Activated T-cell treated with anti-CD3 and anti-CD28 coated beads, Interleukin-2, amount 50 U/mL, for 1 hour (primary cell): ENCODE measurements at places on chromosomes 6 and 20.

DNA sequence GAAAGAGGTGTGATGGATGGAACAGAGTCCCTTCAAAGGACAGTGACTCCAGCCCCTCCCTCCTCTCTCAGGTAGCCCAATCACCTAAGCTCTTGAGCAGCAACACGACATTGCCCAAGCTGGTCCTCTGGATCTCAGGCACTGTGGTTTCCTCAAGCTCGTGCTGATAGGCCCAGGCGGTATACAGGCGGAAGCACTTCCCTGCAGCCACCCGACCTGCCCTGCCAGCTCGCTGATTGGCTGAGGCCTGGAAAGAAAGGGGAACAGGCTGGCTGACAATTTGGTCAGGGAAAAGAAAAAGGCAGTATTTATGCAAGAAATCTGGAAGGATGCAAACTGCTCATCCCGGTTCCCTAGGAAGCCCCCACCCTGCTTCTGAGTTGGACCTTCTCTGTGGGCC is 9.6 kb downstream of the C6orf136 start:
- no peak for DNase-seq

DNA sequence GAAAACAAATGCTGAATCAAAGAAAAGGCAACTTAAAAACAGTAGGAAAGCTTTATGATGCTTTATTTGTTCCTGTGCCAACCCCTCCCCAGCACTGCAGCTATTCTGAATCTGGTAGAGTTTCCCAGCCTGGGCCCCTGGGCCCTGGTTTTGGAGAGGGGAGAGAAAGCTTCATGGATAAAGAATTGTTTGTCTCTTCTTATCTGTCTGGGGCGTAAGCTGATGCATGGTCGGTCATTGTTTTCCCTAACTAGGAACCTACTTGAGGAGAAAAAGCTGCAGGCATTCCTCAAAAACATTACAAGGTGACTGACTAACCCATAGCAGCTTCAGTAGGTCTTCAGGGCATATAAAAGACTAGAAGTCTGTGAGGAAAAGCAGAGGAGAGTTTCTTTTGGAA is 758.1 kb upstream of the EPHA7 start:
- DNase-seq, result no peak

GRCh38 chr20:63782051-63782471 is 42.5 kb downstream of the SLC2A4RG start:
- peak; percentile 69 for DNase-seq

- no peak for DNase-seq
Measured at GRCh38 chr6:128062882-128063603, 162.2 kb upstream of the THEMIS start.

DNA sequence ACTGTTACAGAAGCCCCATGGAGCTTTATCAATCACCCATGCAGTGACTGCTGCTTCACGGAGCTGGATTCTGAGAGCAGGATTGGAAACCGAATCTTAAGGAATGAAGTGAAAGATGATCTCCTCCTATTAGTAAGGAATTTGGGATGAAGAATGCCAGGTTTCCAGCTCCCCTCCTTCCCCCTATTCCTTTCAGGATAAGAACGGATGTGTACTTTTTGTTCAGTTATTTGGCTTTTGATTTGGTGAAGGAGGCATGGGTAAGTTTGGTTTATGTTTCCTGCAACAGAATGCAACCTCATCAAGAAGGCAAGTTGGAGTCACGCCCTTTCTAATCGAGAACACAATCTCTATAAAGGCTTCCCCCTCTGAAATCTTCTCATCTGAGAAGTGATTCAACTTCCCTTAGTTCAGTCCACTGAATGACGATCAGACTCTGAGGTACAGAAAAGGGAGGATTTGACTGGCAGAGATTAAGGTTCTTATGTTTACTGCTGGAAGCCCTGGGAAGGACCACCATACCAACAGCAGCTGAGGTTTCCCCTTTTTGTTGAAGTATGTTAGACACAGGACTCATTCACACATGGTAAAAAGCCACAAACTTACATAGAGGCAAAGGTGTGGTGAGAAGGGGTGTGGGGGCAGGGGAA is 5.5 kb downstream of the ELMO2 start:
- DNase-seq, result no peak

DNA sequence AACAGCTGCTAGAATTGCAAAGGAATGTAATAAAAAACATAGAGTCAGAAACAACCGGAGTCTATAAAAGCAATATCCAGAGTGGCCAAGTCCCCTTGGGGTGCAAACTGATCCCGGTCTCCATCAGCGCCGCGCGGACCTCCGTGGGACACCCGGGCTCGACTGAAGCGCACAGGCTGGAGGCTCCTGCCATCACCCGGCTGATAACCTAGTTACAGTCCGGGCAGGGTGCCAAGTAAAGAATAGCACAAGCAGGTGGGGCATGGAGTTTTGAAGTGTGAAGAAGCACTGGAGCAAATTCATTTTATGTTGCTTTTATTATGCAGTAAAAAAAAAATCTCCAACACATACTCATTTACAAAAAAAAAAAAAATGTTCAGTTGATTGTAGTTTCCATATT is 205.1 kb upstream of the GMDS start:
- no peak for DNase-seq

DNA sequence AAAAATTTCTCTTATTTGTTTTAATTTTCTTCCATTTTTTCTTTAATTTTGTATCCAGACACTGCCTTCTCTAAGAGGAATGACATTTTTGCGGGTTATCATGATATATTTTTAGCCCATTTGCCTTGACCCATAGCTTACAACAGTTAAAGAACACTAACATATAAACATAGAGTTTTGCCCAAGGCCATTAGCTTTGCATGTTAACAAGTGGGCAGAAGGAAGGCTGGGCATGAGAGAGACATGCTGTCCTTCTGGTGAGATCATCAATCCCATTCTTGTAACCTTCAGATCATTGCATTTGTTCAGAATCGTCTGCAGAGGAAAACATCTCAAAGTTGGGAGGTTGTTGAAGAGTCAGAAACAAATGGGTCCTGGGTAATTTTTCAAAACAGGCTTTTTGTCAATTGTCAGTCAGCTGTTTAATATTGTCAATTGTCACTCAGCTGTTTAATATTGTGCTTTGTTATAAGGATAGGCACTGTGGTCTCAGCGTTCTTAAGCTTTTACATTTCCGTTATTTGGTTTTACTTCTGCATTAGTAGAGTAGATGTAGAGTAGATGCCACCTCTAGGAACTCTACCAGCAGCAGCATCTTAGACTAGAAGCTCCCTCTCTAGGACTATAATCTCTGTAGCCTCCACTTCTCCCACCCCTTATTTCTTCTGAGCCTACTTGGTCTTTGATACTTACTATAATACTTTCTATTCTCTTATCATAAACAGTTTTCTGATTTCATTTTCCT is 243.1 kb downstream of the ESR1 start:
- no peak for DNase-seq

- no peak for DNase-seq
Measured at GRCh38 chr20:20440481-20440880, 72.6 kb downstream of the INSM1 start.

- DNase-seq, result no peak
Measured at GRCh38 chr6:112468359-112468758, 121.2 kb downstream of the RFPL4B start.

GRCh38 chr20:14521016-14521415 is 183.6 kb upstream of the FLRT3 start:
- DNase-seq, result no peak

GRCh38 chr20:48599748-48600469 is 227.9 kb downstream of the PREX1 start:
- no peak for DNase-seq

- no peak for DNase-seq
Measured at GRCh38 chr6:158669145-158670035, 19.5 kb downstream of the SYTL3 start.
